ENCODE measurements at places on chromosomes 1 and 21.

- no peak for DNase-seq
Observed at GRCh38 chr1:229365569-229365968, 22.7 kb upstream of the CCSAP start.

- no peak for DNase-seq
Observed at GRCh38 chr1:58084266-58084665, 462.3 kb downstream of the OMA1 start.

DNA sequence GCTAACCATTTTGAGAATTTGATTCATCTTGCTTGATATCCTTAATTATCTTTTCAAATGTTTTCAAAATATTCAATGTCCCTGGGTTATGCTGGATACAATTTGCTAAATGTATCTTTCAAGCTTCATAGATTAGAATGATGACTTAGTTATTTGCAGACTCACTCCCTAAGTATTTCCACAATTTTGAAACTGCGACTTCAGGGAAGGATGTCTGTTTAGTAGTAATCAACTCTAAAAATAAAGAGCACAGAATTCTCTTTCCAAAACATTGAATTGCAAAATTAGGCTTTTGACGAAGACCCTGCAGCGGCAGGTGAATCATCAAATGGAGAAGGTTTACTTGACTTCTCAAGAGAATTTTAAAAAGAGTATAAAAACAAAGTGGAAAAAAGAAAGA, 14.2 kb downstream of the RGS1 start:
- no peak for DNase-seq

DNA sequence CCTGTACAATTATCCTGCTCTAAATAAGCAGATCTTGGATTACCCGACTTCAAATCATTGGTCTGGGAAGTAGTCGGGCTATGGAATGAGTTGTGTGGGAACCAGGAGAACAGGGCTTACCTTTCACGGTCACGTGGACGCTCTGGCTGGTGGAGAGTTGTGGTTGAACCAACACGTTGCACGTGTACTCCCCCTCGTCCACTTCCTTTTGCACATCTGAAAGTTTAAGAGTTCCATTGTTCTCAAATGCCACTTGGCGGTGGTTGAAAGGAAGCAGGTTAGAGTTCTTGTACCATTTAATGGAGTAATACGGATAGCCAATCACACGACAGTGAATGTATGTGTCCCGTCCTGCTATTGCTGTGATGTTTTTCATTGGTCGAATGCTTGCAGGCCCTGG, 470.7 kb downstream of the PCP4 start:
- no peak for DNase-seq

- DNase-seq, result no peak
Observed at GRCh38 chr1:171699531-171699930, 42.3 kb downstream of the VAMP4 start.

DNA sequence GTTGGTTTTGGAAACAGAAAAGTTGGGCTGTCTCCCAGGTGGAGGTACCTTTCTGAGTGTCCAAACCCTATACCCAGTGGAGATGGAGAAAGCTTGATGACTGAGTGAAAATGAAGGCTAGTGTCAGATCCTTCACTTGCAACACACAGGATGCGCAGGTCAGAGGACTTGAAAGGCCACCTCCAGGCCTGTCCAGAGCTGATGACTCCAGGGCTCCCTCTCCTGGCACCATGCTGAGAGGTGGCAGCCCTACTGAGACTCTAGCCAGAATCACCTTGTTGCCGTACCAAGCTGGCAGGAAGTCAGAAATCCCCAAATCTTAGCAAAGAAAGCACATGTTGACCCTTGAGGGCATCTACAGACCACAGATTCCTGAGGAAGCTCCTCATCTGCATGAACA, 16.4 kb downstream of the KNCN start:
- DNase-seq, result no peak

GRCh38 chr1:150555198-150555970, 6.2 kb downstream of the ADAMTSL4 start:
- DNase-seq, result no peak

- no peak for DNase-seq
Observed at GRCh38 chr1:111221633-111222291, 5.8 kb upstream of the CHI3L2 start.

GRCh38 chr1:156775799-156776198, 8.5 kb downstream of the PRCC start:
- no peak for DNase-seq

DNA sequence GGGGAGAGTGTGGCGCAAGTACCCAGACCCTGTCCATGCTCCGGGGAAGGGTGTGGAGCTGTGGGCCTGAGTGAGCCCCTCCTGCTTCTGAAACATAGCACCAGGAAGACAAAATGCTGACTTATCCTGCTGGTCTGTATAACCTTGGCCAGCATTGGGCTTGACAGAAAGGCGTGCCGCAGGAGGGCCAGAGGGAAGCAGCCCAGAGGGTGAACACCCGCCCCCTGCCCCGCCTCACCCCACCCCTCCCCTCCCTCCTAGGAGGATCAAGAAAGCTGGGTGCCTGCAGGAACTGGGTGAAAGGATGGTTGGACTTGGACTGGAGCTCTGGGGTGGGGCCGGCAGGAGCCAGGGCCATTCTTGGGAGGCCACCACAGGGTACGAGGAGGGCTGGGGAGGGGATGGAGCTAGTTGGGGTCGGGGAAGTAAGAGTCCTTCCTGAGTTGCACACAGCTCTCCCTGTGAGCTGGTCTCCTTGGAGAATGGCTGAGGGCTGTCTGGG, 27.1 kb downstream of the PTPRF start:
- no peak for DNase-seq

- no peak for DNase-seq
Observed at GRCh38 chr1:53669621-53670191, 69.3 kb downstream of the GLIS1 start.

GRCh38 chr21:28229814-28230213, 762.9 kb downstream of the LTN1 start:
- no peak for DNase-seq

DNA sequence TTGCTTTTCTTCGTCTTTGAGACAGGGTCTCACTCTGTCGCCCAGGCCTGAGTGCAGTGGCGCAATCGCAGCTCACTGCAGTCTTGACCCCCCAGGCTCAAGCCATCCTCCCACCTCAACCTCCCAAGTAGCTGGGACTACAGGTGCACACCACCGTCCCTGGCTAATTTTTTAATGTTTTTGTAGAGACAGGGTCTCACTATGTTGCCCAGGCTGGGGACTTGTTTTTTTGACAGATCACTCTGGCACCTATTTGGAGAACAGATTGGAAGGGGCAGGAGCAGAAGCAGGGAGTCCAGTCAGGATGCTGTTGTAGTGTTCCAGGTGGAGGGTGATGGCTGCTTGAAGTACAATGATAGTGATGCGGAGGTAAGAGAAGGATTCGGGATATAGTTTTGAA, 12.7 kb upstream of the KDM4A start:
- DNase-seq, result no peak

DNA sequence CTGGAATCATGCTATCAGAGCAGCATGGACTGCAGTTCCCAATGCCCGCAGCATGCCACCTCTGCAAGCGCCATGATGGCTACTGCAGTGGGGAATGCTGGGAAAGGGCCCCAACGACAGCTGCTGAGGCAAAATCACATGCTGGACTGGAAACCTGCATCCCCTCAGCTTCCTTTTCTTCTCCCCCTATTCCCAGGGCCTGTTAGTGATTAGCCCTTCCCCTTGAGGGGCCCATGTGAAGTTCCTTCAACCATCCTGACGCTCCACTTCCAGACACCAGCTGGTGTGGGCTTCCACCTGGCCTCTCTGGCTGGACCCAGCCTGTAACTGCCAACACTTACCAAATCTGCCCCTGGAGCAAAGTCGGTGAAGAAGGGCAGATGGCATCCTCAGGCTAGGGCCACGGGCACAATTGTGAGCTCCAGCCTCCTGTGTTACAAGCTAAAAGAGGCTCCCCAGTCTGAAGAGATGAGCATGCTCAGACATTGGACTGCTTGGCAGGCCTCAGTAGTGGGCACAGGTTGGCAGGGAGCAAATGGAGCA, 22.1 kb upstream of the SDC3 start:
- no peak for DNase-seq

DNA sequence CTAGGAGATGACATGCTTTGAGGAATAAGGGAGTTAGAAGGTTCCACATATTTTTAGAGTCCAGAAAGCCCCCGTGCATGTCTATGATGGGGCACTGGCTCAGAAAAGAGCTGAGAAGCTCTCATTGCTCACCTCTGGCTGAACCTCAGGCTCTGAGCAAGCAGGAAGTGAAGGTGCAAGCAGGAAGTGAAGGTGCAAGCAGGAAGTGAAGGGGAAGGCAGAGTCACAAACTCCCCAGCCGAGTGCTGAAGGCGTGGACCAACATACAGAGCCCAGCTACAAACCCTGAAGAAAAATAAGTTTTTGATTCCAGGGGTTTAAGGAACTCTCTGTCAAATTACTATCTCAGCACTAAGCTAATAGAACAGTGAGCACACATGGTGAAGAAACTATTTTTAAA, 7.0 kb downstream of the KRTAP10-8 start:
- no peak for DNase-seq

DNA sequence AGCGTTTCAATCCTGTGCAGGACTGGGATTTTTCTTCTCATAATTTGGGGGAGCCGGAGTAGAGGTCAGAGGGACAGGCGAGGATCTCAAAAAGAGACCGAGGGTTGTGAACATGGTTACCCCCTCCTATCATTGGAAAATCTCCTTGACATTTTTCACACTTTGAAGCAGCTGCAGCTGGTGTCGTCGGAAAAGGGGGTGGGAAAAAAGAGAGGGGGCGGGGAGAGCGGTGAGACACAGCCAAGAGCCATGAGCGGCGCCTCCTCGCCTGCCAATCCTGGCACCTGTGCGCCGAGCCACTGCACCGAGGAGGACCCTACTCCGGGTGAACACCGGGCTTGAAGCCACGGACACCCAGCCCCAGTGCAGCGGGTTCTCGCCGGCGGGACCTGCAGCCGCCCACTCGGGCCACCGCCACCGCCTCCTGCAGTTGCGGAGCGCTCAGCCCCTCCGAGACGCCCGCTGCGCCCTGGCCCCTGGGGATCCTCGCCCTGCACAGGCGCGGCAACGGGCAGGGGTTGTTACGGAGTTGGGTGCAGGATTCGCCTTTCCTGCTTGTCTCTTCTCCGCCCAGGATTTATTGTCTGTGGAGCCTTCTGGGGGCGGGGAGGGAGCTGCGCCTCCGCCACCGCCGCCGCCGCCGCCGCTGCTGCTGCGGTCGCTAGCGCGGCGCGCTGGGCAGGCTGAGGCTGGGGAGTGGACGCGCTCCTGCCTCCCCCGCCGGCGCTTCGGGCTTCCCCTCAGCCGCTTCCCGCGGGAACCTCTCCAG, at the start of gene LRRC7:
Gene LRRC7, plus strand, starts transcription at position 271 of the 769 bp plus-strand sequence. CDS start 718 bp downstream, outside the sequence.
- DNase-seq, result no peak

DNA sequence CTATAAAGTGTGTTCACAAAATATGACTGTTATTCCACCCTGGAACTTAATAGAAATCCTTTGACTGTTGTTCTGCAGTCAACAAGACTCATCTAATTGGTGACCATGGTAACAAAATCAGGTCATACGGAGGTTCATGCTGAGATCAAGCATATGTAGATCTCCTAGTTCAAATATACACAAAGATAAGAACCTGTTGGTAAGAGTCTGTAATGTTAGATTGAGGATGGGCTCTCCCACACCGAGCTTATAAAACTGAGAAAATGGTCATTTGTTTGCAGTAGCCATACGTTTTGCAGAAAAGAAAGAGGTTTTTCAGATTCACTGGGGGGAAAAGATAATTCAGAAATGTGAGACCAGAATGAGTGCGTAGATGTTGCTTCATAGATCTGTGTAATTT, 468.1 kb downstream of the RPS6KC1 start:
- DNase-seq, result no peak

- no peak for DNase-seq
Observed at GRCh38 chr1:212683357-212683722, 16.3 kb downstream of the BATF3 start.

- DNase-seq, result no peak
Observed at GRCh38 chr1:94094469-94095111, 26.4 kb downstream of the ABCA4 start.

- no peak for DNase-seq
Observed at GRCh38 chr1:17982197-17982596, 125.4 kb upstream of the IGSF21 start.

DNA sequence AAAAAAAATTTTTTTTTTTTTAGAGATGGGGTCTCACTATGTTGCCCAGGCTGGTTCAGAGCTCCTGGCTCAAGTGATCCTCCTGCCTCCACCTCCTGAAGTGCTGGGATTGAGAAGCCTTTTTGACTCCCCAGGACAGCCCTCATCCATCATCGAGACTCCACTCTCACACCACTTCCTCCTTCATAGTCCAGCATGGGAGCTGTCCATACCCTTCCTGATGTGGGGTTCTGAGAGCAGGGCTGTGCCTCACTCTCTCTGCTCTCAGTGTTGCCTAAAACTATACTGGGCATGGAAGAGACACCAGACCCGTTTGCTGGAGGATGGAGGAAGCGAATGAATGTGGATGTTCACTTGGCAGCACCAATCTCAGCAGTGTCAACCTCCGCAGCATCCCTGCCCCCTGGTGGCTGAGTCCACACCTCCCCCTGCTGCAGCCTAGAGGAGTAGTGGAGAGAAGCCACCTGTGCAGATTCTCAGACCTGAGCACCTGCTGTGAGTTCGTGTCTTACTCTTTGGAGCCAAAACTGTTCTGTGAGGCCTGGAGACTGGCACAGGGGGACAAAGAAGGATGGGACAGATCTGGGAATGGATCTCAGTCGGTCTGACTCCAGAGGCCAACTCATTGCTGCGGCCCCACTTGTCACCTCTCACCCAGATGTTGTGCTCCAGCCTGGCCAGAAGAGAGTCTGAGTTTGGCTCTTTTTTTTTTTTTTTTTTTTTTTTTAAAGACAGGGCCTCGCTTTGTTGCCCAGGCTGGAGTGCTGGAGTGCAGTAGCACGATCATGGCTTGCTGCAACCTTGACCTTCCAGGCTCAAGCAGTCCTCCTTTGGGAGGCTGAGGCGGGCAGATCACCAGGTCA, 17.7 kb downstream of the TINAGL1 start:
- DNase-seq, result no peak

DNA sequence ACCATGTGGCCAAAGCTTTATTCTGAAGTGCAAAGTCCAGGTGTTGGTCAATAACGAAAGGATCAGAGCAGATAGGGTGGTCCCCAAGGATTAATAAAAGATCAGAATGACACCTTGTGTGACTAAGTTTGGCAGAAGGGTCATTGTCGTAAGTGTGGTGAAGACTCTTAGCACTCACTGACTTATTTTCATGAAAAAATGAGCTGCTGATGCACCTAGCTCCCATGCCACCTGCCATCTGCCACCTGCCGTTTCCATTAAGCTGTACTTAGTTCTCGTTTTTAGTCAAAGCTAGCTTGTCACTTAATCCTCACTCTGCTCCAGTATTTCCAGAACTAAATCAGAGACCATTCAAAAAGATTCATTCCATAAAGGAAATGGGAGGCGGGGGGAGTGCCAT, 112.6 kb downstream of the SEC16B start:
- no peak for DNase-seq

DNA sequence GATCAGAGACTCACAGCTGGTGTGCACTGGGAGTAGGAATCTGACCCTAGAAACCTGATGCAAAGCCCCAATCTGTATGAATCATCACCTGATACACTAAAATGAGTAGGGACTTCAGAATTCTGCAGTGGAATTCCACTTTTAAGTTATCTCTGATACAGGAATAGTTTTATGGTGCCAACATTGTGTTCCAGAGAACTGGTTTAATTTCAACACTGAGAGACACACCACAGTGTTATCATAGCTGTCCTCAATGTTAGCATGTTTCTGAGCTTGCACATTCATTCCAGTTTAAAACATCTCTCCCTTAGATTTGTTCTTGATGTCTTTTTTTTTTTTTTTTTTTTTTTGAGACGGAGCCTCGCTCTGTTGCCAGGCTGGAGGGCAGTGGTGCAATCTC, 7.1 kb downstream of the UTS2 start:
- no peak for DNase-seq
